Sigmoid colon (tissue), 7 donors: ENCODE measurements at places on chromosomes 4 and X. TPM values are rescaled to one million over a fixed set of nuclear protein-coding genes. Genes with fewer than 3 reads are reported as not detected.

The ADH7 gene
- polyA plus RNA-seq = not detected

The TKTL2 gene
- polyA plus RNA-seq = not detected

The MYOZ2 gene
- 0.60 TPM for polyA plus RNA-seq

- H3K27ac ChIP-seq = no peak overlapping the region
- no peaks in the 10 kb centered on the region for H3K36me3 ChIP-seq
- no peak overlapping the region for H3K4me3 ChIP-seq
- no peaks in the 10 kb centered on the region for H3K27me3 ChIP-seq
- DNase-seq = no peak
- no peaks in the 10 kb centered on the region for H3K4me1 ChIP-seq
Observed at GRCh38 chr4:109332926-109333464, 30.5 kb upstream of the COL25A1 start.

DNA sequence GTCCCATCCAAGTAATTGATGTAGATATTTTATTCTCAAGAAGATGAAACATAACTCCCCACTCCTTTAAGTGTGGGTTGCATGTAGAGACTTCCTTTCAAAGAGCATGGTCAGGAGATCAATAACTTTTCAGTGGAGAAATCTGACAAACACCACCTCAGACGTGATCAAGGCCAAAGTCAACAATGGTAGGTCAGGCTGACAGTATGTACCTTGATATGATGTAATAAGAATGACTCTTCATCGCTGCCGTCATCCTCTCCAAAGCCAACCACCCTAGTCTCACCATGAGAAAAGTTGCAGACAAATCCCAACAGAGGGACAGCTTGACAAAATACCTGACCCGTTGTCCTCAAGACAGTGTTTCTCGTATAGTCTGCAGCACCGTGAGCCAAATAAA lies 67.3 kb upstream of the DHRSX start:
- H3K27ac ChIP-seq = no peak overlapping the region
- no peaks in the 10 kb centered on the region for H3K4me1 ChIP-seq
- DNase-seq = no peak
- no peaks in the 10 kb centered on the region for H3K27me3 ChIP-seq

DNA sequence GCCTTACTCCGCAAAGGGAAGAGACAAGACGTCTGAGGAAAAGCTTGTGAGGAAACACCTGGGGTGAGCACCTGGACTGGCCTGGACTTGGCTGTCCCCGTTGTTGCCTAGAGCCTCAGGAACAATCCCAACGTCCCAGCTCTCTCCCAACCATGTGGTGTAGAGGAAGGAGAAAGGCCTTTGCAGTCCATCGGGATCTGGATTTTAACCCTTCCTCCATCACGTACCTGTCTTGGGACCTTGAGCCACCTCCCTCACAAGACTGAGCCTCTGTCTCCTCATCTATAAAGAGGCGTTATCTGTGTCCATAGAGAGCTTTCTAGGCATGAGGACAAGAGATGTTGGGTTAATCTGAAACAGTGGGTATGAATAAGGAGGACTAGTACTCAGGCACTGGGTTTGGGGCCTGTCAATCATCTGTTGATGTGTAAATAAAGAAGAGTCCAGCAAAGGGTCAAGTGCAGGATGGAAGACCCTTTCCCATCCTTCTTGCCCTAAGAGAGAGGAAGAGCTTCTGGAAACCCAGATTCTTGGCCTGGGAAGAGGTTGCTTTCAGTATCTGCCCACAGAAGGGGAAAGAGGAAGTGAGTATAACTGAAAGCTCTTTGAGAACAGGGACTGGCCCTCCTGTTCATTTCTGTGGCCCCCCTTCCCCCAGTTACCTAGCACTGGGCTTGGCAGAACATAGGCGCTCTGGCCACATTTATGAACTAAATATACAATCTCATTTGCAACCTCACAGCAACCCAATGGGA lies 137.1 kb downstream of the PJA1 start:
- no peaks in the 10 kb centered on the region for H3K36me3 ChIP-seq
- no peak for DNase-seq
- no peak overlapping the region for H3K4me3 ChIP-seq
- H3K27ac ChIP-seq = no peak overlapping the region
- H3K27me3 ChIP-seq = no peaks in the 10 kb centered on the region
- no peaks in the 10 kb centered on the region for H3K4me1 ChIP-seq

DNA sequence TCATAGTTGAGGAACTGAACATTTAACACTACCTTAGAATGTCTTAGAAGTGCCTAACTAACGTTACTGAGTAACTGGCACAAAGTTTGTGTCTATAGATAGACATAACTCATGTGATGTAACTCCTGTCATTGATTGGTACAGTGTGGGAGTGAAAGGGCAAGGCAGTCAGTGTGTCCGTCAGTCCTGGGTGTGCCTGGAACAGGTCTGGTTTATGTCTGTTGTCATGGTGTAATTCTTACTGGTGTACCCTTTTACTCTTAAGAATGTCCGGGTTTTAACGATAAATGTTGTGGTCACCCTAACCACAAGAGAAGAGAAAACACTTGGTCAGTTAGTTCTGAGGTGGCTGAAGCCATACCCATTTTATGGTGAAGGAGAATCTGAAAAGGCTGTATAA lies 93.1 kb upstream of the ESX1 start:
- H3K27ac ChIP-seq = no peak overlapping the region
- DNase-seq = no peak
- H3K27me3 ChIP-seq = no peaks in the 10 kb centered on the region
- no peaks in the 10 kb centered on the region for H3K4me1 ChIP-seq
- H3K36me3 ChIP-seq = no peaks in the 10 kb centered on the region

DNA sequence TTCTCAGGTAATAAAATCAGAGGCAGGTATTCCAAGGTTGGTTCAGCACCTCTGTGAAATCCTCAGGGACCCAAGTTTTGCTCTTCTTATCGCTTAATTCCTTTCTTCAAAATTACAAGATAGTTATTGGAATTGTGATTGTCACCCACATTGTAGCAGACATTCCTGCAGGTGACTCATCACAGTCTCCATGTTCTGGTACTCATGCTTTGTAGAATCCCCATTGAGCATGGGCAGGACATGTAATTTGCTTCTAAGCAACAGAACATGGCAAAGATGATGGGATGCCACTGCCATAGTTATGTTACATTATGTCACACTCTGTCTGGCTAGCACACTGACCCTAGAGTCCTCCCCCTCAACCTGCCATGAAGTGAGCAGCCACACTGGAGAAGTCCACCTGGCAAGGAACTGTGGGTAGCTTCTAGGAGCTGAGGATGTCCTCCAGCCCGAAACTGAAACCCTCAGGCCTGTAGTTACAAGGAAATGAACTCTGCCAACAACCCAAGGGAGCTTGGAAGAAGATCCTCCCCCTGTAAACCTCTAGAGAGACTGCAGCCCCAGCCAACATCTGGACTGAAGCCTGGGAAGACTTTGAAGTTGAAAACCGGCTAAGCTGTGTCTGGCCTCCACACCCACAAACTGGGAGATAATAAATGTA lies 58.3 kb upstream of the GUCY1A1 start:
- peak overlapping the region; percentile 18 for H3K27ac ChIP-seq
- H3K4me3 ChIP-seq = no peak overlapping the region
- H3K36me3 ChIP-seq = no peaks in the 10 kb centered on the region
- no peaks in the 10 kb centered on the region for H3K27me3 ChIP-seq

DNA sequence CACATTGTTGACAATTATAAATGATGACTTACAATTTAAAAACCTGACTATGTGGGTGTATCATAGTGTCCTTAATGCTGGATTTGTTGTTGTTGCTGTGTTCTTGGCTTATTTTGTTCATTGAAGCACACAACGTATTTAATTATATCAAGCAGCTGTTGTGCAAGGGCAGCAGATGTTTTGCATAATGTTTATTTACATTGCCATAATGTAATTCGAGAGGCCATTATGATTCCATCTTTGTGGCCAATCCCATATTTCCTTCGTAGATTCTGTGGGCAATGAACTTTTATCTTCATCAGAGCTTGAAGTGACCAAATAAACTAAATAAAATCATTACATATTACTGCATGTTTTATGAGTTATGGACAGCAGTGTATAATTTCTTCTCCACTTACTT lies 422.6 kb upstream of the GALNTL6 start:
- DNase-seq = no peak
- no peaks in the 10 kb centered on the region for H3K4me1 ChIP-seq
- H3K27ac ChIP-seq = no peak overlapping the region
- H3K36me3 ChIP-seq = no peaks in the 10 kb centered on the region
- H3K4me3 ChIP-seq = no peak overlapping the region

GRCh38 chr4:162458051-162458450 lies 294.3 kb upstream of the FSTL5 start:
- H3K4me3 ChIP-seq = no peak overlapping the region
- no peak overlapping the region for H3K27ac ChIP-seq
- no peak for DNase-seq
- H3K4me1 ChIP-seq = no peaks in the 10 kb centered on the region
